ENCODE measurements at places on chromosomes 6 and 20. TPM values are rescaled to one million over a fixed set of nuclear protein-coding genes. Genes with fewer than 3 reads are reported as not detected.

Gene PLCB1
- total RNA-seq = 24.4 TPM

Gene NHSL1
- total RNA-seq = 64.3 TPM

DNA sequence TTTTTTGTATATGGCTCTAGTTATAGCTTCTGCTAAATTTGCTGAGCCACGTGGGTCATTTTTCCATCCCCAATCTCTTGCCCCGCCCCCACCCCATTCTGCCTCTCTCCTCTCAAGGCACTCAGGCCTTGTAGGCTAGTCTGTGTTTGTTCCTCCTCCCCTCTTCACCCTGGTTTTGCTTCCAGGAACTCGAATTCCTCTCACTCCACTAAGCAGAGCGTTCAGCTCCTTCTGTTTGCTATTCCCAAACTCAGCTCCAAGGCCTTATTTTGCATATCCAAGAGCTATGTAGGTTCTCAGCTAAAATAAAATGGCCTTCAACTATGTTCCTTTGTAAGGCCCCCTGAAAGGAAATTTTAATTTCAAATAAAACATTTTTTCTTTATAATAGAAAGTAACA is 1293.7 kb downstream of the EPHA7 start:
- no peak for DNase-seq

- DNase-seq = no peak
These were observed 7.7 kb downstream of the TFEB start for GRCh38 chr6:41727705-41728072.

DNA sequence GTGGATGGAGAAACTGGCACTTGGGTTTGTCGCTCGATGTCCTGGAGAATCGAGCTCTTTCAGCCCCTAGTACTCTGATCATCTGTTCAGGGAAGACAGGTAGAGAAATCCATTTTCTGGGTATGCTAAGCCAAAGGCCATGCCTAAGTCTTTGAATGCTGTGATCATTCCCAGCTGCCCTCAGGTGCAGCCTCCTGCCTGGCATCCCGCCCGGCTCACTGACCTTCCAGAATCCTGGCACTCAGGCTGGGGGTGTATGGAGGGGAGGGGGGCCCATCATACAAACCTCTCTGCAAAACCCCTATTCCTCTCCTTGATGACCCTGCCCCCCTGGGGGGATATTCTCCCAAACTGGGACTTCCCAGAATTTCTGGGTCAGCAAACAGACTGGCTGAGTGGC is 28.6 kb downstream of the C20orf203 start:
- DNase-seq = no peak

GRCh38 chr6:44826025-44826676 is 438.6 kb downstream of the CDC5L start:
- DNase-seq = no peak
